Stimulated activated CD4-positive, alpha-beta T cell treated with anti-CD3 and anti-CD28 coated beads, Interleukin-1b, Interleukin-23, amount 100 ng/mL, for 1 hour (primary cell): ENCODE measurements at places on chromosomes 2 and 18.

GRCh38 chr2:217105733-217106649 is 246.1 kb upstream of the TNP1 start:
- DNase-seq, result no peak

GRCh38 chr2:134440336-134440909 is 186.6 kb downstream of the MGAT5 start:
- no peak for DNase-seq

GRCh38 chr2:199446996-199447576 is 10.7 kb downstream of the SATB2 start:
- no peak for DNase-seq

DNA sequence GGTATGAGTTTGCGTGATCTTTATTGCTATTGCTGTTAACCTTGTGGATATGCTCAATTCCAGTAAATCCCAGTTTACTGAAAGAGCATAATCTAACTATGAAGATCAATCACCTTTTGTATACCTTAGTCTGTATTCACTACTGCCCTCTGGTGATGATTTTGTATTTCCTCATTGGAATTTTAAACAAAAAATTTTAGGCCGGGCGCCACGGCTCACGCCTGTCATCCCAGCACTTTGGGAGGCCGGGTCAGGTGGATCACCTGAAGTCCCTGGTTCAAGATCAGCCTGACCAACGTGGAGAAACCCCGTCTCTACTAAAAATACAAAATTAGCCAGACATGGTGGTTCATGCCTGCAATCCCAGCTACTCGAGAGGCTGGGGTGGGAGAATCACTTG is 5.1 kb downstream of the COMMD1 start:
- no peak for DNase-seq

GRCh38 chr2:166117491-166117890 is 10.3 kb downstream of the SCN1A start:
- DNase-seq, result no peak

GRCh38 chr2:218419630-218420216 is 800 bp downstream of the VIL1 start:
- DNase-seq, result no peak

- DNase-seq, result no peak
Measured at GRCh38 chr2:10911291-10912075, at the start of gene KCNF1. Gene KCNF1, plus strand, starts transcription at chr2:10911934. Its CDS starts 493 bp downstream, at chr2:10912427.

GRCh38 chr18:46373791-46374190 is 269.6 kb downstream of the HAUS1 start:
- no peak for DNase-seq
